ENCODE measurements at places on chromosomes 12 and 14.
A peak's percentile ranks its signal among the peaks of the same experiment; 100 is the strongest.

DNA sequence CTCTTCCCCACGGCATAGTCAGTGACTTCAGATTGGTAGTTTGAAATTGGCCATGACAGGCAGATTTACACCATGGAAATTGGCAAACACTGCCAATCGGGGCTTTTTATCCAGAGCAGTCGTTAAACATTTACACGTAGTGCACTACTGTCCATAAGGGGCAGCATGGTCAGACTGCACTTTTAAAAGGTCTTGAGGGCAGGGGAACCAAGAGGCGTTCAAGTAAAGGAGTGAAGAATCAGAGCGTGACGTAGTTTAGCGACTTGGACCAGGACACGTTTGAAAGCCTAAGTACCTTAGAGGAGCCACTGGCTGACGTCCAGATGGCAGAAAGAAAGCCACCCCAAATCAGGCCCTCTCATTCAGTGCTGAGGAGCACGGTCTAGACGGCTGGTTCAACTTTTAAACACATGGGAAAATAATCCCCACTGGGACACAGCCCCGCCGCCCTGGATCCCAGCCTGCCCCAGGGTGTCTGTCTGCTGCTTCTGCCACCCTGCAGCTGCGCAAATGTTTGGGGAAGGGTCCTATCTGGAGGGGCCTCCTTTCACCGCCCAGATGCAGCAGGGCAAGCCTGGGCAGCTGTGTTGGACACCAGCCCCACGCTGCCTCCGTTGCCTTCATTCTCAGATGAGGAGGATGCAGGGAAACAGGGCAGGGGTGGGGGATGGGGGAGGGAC, 52.5 kb upstream of the PPP2R5C start:
- DNase-seq: peak; percentile 87

DNA sequence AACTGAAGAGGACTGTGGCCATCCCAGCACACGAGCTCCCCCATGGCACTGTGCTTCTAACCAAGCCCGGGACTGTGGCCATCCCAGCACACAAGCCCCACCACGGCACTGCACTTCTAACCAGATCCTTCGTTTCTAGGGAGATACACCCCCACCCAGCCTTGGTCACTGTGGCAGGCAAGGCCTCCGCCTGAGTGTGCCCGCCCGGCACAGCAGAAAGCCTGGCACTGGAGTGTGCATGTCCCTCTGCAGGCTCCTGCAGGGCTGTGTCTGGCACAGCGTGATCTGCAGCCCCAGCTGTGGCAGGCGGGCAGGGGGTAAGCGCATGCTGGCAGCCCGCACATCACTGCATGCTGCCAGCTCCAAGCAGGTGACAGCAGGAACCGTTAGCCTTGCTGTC, 49.8 kb downstream of the CCDC85C start:
- no peak for DNase-seq

GRCh38 chr12:97316321-97316720, 146.3 kb upstream of the RMST start:
- DNase-seq: no peak

- no peak for DNase-seq
Observed at GRCh38 chr12:64494998-64495729, 43.2 kb downstream of the TBK1 start.

- peak; percentile 29 for DNase-seq
Observed at GRCh38 chr12:124296295-124296915, 1.5 kb downstream of the RFLNA start.

- DNase-seq: peak; percentile 72
Observed at GRCh38 chr12:32765906-32766305, 10.2 kb upstream of the YARS2 start.

DNA sequence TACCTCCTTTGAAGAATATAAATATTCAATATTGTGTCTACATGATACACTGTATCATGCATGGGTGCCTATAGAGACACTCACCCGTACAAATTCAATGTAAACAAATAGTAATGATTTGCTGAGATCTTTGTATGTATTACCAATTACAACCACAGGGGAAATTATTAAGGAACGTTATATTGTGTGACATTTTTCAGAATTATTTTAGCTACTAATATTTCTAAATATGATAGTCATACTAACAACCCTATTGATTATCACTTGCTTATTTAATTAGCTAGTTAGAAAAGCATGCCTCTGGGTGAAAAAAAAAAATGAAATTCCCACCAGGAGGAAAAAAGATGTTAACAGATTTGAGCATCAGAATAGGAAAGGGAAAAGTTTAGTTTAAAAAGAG, 2.1 kb downstream of the SOX5 start:
- peak; percentile 25 for DNase-seq

DNA sequence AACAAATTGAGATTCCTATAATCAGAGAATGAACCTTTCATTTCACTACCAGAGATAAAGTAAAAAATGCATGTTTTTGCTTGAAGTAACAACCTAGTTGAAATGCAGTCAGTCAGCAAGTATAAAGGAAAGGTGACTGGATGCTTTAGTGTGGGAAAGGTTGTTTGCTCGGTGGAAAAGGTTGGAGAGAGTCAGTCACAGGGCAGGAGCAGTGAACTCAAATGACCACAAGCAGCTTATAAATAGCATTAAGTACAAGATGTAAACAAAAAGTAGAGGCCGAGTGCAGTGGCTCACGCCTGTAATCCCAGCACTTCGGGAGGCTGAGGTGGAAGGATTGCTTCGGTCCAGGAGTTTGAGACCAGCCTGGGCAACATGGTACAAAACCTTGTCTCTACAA, 98.1 kb upstream of the FGD4 start:
- DNase-seq: no peak

DNA sequence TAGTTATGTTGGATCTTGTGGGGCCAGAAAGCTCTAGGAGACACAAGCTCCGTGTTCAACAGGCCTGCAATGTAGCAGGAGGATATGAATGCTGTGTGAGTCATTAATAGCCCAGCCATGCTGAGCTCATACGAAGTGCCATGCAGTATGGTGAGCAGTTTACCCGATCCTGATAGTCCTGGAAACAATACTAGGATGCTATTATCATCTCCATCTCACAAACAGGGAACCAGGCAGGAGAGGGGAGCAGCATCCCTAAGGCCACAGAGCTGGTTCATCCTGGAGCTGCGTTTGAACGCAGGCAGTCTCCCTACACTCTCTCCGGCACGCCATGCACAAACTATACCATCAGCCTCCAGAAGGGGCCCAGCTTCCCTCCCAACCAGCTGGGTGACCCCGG, 20.5 kb downstream of the TTC7B start:
- DNase-seq: no peak

DNA sequence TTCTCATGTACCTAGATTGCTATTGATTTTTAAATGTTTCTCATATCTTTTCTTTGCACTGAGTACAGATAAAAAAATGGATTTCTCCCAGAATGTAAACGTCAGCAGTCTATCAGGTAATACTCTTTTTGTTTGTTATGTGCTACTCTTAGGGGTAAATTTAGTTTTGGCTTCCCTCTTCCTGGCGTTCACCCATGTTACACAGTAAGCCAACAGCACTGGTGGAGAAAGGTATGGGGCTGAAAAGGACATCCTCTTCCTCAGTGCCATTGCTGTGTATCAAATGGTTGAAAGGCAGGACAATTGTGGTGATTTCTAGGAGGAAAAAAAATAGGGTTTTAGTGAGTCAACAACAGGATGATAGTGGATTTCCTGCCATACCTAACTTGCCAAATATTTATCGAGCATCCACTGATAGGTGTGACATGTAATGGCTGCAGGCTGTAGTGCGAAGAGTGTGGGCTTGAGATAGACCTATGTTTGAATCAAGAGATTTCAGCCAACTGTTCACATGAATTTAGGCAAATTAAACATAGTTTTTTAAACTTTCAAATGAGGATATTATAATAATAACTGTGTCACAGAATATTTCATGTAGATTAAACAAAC, 7.5 kb downstream of the KLRF2 start:
- DNase-seq: no peak

- no peak for DNase-seq
Observed at GRCh38 chr12:50313256-50313931, 30.1 kb upstream of the LIMA1 start.

DNA sequence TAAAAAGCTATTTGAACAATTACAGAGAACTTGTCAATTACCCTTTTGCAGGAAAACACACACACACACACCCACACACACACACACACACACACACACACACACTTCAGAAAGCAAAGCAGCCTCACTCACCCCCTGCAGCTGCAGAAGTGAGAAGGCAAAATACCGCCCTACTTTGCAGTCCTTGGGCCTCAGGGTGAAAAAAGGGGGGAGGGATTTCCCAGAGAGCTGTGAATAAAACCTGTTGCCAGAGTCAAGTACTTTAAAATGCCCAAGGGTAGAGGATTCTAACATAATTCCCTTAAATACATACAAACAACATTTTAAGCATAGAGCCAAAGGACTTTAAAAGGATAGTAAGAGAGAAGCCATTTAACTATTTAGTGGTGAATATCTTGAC, 285.9 kb downstream of the MDGA2 start:
- DNase-seq: no peak

DNA sequence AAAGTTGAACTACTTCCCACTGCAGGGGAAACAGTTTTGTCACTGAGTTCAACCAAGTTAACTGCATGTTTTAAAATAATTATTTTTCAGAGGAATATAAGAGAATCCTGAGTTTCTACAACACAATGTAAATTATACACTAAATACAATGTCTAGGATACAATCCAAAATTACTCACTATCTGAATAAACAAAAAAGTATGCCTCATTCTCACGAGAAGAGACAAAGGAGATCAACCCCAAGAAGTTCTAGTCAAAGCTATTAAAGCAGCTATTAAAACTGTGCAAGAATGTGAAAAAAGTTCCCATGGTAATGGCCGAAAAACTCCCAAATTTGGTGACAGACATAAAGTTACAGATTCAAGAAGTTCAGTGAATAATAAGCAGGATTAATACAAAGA, 8.8 kb upstream of the KCNK13 start:
- no peak for DNase-seq

DNA sequence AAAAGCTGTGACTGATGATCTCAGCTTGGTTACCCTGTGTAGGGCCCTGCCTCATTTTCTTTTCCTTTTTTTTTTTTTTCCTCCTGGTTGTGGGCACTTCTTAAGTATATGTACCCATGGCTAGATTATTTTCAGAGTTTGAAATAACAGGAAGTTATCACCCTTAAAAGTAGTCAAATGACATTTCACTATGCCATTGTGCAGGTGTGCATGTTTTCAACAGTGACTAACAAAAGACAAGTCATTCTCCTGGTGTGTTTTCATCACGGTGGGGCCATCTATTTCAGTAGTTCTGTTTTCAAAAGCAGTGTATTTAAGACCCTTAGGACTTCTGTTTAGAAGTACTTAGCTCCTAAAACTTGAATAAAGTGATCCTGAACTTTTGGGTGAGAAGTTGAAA, 15.0 kb downstream of the GABARAPL1 start:
- no peak for DNase-seq

DNA sequence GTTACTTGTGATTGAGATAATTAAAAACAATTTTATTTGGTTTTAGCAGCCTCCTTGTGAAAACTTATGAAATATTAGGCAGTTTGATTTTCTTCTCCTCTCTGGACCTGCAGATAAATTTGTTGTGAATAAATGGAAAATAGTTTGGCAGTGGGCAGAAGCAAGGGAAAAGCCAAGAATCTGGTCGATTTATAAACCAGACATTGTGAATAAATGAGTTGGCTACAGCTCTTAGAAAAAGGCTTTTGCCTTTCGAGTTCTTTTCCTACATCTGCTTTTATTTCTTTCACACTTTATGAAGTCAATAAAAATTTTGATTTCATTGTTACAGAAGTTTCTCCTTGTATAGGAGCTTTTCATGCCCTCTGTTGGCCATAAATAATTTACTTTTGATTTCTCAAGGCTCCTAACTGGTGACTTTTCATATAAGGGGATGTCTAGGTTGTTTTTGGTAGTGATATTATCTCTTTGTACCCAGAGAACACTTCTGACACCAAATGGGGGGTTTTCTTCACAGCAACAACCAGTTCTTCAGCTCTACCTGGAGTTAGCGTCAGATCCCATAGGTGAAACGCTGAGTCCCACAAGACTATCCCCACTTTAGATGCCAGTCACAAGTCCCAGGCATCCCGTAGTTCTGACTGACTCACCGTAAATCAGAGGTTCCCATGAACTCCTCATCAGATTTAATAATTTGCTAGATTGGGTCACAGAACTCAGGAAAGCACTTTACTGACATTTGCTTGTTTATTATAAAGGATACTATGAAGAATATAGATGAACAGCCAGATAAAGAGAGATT, 136.5 kb upstream of the DNM1L start:
- DNase-seq: no peak

GRCh38 chr12:50581226-50582184, 76.7 kb downstream of the DIP2B start:
- DNase-seq: no peak

- DNase-seq: no peak
Observed at GRCh38 chr12:9509464-9510161, 98.1 kb downstream of the KLRB1 start.

DNA sequence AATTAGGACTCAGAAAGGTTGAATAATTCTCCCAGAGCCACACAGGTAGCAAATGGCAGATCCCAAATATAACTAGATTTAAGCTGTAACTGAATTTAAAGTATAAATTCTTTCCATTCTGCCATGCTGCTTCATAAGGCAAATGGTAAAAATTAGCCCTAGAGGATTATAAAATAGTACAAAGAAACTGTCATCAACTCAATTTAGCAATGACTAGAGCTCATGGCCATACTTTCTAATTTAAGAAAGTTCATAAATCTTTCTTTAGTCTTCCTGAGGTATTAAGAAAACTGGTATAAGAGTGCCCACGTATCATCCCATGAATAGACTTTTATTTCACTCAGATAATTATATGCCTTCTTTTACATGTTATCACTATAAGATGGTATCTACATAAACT, 34.8 kb downstream of the MED13L start:
- DNase-seq: no peak

GRCh38 chr14:67919259-67920032, 99.9 kb downstream of the RAD51B start:
- no peak for DNase-seq

DNA sequence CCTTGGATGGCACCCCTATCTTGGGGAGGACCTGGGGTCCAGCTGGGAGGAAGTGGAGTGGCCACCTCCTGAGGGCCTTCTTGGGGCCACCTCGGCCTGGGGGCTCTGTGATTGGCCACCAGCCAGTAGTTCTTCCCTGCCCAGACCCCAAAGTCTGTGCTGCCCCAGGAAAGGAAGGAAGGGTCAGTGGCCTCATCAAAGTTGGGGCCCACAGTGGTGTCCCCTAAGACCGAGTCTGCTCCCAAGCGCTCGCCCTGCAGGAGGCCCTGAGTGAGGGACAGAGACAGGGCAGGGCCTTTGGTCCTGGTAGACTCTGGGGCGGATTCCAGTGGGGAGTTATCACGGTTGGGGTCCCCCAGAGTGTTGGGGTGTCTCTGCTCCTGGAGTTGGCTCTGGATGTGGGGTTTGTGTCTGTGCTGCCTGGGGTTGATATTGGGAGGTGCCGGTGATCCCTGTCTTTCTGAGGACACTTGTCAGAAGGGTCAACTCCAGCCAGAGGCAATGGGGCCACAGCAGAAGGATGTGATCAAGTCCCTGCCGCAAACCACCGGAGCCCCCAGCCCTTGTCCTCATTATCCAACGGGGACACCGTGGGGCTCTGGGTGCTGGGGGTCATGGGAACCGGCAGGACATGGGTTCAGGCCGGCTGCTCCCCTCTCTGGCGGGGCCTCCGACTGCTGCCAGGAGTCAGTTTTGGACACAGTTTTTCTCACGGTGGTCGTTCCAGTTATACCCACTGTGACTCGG, 364.3 kb downstream of the TMEM121 start:
- no peak for DNase-seq

GRCh38 chr12:124605150-124605882, 37.9 kb upstream of the NCOR2 start:
- peak; percentile 26 for DNase-seq
